ENCODE measurements at places on chromosomes 6 and 20.

- DNase-seq: peak; percentile 38
Observed at GRCh38 chr6:39792540-39793450, 619 bp downstream of the DAAM2 start.

GRCh38 chr6:158777510-158777909 lies 41.7 kb downstream of the EZR start:
- no peak for DNase-seq

DNA sequence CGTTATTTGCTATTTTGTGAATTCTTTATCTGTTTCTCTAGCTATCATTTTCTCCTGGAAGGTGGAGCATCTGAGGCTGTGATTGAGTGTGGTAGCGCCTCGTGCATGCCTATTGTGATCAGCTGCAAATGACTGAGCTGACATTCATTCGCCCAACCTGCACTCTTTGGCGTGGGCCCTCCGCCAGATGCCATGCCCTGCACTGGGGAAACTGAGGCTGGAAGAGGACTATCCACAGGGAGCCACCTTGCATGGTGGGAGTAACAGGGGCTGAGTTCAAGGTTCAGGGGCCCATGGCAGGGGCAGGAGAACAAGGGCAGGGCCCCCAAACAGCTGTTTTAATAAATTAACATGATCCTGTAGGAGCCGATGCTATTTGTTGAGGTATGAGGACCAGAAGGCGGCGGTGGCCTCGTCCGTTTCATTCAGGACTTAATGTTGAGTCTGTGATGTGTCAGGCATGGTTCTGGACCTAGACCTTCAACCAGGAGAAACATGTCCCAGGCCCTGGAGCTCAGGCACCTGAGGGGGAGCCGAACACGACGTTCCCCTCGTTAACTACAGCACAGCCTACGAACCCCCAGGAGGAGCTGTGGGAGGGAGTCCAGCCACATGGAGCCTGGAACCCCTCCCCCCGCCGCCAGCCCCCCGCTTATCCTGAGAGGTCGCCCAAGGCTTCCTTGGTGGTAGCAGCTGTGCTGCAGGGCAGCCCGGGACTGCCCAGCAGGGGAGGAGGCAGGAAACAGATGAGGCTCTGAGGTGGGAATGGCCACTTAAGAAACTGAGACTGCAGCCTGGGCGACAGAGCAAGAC lies 242.9 kb downstream of the CDH4 start:
- DNase-seq: no peak

DNA sequence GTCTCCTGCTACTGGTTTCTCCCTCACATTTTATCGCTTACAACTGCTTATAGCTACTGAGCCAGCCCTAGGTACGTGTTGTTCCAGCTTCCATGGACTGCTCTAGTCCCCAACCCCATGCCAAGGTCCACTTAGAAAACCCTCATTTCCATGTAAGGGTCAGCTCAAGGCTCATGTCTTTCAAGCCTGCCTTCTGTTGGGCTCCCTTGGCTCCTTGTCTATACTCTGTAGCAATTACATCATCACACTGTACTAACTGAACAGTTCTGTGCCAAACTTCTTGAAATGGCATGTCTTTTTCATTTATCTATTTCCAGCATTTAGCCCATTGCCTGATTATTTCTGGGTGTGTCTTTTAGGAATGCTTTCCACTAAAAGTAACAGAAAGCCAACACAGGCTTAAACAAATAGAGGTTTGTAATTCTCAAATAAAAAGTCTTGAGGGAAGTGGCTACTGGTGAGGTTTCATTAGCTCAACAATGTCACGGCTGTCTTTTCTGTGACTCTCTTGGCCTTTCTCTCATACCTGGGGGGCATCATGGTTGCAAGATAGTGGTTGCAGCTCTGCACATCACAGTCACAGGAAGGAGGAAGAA lies 317.6 kb downstream of the TPBG start:
- DNase-seq: no peak

DNA sequence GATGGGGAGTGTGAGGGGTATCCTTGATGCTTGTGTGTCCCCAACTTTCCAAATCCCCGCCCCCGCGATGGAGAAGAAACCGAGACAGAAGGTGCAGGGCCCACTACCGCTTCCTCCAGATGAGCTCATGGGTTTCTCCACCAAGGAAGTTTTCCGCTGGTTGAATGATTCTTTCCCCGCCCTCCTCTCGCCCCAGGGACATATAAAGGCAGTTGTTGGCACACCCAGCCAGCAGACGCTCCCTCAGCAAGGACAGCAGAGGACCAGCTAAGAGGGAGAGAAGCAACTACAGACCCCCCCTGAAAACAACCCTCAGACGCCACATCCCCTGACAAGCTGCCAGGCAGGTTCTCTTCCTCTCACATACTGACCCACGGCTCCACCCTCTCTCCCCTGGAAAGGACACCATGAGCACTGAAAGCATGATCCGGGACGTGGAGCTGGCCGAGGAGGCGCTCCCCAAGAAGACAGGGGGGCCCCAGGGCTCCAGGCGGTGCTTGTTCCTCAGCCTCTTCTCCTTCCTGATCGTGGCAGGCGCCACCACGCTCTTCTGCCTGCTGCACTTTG lies at the start of gene TNF:
Gene TNF (plus strand): TSS at position 231 of the 567 bp plus-strand sequence. CDS start 177 bp downstream, at position 408.
- peak; percentile 6 for DNase-seq

DNA sequence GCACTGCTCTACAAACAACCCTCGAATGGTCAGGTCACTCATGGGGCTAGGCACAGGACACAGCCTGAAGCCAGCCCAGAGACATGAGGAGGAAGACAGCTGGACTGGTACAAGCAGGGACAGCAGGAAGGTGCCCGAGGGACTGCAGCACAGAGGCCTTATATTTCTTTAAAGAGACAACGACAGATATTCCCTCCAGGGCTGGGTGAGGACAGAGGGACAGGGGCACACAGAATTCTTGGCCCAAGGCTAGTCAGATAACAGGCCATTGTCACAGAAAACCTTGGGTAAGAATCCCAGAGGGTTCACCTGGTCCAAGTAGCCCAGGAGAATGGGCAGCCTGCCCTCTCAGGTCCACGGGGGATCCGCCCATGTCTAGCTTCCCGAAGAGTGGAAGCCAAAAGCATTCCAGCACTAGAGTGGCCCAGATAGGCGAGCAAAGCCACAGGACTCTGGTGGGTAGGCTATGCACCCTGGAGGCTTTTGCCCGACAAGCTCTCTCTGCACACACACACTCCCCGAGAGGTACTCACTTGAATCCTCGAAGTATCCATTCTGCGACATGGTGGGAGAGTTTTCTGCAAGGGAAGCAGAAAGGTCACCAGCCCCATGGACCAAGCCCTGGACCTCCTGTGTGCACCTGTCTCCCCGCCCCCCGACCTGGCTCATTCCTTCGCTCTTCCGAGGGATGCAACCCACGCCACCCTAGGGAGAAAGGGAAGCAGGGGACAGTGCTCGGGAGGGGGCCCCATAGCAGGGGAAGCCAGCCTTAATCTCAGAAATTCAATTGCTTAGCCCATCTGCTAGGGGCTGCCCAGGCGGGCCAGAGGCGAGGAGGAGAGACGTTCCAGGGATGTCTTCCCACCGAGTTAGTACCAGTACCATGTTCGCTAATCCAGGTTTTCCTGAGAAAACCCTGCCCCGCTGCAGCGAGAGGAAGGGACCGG lies 1.7 kb downstream of the SLC4A11 start:
- DNase-seq: no peak

DNA sequence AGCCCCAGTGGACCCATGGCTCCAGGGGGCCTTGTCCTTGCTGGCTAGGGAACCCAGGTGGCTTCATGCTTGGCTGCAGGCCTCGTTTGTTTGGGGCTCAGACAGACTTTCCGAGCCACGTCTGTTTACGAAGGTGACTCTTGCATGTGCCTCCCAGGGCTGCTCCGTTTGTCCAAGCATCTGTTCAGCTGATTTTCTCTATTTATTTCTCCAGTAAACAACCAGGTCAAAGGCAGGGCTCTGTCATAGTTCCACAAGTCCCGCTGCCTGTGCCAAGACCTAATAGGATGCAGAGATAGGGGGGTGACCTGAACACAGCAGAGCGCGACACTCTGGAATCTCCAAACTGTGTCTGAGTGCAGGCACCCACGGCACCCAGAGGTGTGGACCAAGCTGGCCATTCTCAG lies 12.8 kb upstream of the SPO11 start:
- DNase-seq: no peak

DNA sequence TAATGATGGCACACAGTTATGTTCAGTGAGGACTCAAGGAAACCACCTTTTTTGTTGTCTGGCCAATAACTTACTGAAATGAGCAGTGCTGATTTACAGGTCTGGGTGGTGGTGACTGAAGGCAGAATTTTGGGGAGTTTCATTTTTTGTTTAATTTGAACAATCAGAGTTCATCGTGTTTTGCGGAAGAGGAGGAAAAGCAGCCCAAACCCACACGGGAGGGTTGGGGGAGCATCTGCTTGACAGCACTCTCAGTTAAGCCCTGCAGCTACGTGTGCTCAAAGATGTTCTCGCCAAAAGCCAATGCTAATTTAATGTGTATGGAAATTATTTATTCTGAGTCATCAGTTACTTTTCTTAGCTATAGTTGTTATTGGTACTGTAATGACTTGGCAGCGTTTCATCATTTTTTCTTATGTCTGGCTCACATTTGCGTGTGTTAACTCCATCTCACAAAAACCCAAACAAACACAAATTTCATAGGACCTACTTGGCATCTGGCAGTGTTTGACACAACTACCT lies 89.2 kb downstream of the UST start:
- no peak for DNase-seq

DNA sequence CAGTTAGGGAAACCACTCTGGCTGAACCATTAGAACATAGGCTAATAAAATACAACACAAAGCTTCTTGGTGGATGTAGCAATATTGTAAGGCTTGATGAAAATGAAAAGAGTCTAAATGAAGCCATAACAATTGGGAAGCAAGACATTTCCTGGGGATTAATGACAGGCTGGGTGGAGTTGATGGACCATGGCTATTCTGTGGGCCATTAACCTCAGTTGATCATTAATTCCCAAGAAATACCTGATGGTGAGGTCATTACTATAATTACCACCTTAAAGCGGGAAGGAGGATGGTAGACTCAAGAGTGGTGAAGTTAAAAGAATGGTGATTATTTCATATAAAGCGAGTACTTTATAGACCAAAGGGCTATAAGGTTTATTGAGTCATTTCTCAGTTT lies 455.8 kb upstream of the MAP3K7 start:
- no peak for DNase-seq

DNA sequence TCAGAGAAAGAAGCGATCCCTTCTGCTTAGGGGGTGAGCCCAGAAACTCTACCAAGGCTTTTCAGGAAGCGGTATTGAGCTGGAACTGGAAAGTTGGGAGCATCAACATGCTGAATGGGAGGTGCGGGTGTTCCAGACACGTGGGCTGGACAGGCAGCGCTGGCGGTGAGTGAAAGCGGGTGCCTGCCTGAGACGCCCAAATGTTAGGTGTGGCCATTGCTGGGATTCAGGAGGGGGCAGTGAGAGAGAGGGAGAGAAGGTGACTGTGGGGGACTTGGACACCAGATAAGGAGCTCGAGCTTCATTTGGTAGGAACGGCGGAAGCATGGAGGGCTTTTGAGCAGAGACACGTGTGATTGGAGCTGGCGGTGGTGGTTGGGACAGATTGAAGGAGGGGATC lies 157.7 kb downstream of the ZDHHC14 start:
- DNase-seq: no peak

- DNase-seq: no peak
Observed at GRCh38 chr6:20334334-20334733, 67.3 kb upstream of the E2F3 start.

DNA sequence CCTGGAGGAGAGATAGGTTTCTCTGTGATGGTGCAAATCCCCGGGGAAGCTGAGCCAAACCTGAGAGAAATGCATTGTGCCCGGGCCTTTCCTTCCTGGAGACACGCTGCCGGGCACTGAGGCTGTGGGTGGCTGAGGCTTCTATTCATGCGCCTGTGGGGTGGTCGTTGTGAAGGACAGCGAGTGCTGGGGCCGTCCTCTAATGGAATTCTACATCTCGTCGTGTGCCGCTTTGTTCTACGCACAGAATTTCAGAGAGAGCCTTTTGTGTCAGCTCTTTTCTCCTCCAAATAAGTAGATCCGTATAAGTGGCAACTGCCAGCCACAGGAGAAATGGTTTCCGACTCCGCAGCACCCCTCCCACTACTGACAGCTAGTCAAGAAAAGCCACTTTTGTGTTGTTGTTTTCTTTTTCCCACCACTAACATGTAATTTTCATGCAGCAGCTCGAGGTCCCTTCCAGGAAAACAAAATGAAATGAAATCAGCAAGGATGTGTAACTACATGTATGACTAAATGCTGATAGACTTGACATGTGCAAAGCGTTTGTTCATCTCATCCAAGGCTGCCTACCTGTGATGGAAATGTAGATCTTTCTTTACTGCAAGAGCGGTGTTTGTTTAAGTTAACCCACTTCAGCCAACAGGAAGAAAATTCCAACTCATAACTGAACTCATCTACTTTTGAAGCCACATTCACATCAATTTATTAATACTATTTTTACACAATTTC lies 26.4 kb upstream of the PXDC1 start:
- DNase-seq: no peak

DNA sequence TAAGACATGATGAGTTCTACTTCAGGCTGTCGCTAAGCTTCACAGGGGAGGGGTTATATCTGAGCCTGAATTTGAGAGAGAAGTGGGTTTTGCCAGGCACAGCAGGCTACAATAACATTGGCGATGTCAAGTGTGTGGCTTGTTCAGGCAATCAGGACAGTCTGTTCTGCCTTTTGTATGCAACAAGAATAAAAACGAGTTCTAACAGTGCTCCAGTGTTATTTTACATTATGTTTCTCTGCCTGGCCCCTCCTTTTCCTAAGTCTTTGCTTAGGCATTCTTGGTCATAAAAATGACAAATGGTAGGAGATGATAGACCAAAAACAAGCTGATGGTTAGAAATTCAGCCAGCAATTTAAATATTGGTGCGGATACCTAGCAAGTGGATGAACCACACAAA lies 26.8 kb downstream of the PAQR8 start:
- peak; percentile 18 for DNase-seq

- DNase-seq: no peak
Observed at GRCh38 chr20:46688151-46689081, 828 bp downstream of the TP53RK start.

- no peak for DNase-seq
Observed at GRCh38 chr20:19095762-19096161, 116.7 kb upstream of the SLC24A3 start.

DNA sequence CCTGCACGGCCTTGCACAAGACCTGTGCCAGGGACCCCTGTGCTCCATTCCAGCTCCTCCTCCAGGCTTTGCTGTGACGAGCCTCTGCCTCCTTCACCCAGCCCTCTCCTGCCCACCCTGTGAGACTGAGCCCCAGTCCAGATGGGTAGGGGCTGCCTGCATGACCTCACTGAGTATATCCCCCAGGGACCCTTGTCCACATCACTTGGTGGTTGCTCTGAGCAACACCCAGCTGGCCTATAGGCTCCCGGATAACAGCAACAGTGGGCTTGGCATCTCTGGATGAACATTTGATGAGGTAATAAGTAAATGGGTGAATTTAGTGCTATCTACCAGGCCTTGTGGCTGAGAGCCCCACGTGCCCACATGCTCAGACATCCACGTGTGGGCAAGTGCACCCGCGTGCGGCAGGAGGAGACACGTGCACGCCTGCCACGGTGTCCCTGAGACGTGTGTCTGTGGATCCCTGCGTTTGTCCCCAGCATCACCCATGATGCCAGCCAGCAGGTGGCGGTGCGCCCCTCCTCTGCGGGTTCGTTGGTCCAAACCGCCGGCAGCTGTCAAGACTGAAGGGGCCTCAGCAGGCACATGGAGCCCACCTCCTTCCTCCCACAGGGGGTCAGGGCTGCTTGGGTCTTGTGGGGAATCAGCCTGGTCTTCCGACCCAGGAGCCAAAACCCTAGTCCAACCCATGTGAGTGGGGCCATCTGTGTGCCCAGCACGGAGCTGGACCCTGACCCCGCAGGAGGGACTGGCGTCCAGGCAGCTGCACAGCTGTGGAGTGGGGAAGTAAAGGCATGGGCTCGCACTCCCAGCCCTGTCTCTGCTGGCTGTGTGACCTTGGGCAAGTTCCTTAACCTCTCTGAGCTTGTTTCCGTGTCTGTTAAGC lies 45.9 kb downstream of the FGD2 start:
- peak; percentile 77 for DNase-seq
